ENCODE measurements at places on chromosomes 6 and 20. TPM values are rescaled to one million over a fixed set of nuclear protein-coding genes. Genes with fewer than 3 reads are reported as not detected.

- DNase-seq, result no peak
Observed at GRCh38 chr6:117512056-117512828, 29.8 kb downstream of the DCBLD1 start.

DNA sequence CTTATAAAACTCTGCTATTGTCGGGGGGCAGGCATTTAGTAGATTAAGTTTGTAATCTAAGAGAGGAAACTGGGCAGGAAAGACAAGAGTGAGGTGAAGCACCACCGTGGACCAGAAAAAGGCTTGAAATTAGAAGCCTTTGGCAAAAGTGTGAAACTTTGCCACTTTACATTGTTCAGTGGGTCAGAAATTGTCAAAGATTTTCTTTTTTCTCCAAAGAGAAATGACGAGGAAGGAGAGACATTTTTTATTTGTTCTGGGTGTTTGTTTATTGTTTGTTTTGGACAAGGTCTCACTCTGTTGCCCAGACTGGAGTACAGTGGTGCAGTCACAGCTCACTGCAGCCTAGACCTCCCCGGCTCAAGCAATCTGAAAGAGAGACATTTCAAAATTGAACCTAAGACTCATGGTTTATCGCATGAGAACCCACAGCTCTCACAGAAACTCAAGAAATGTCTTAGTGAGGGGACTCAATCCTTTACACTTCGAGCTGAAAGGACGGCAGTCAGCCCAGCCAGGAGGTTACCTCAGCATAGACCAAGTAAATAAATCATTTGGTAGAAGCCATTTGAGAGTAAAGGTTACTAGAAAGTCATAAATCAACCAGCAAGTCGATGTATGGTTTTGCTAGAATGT lies 262.8 kb upstream of the TAB2 start:
- DNase-seq, result no peak

- no peak for DNase-seq
Observed at GRCh38 chr6:17178326-17178725, 76.5 kb downstream of the STMND1 start.

Gene TAAR1
- total RNA-seq, result not detected

Gene OPRL1
- total RNA-seq, result 2.7 TPM
